Activated T-helper 9 cell treated with anti-CD3 and anti-CD28 coated beads, Interleukin-2, amount 50 U/mL, for 16 hours (primary cell): ENCODE measurements at places on chromosomes 5 and 9.

GRCh38 chr9:121478816-121479676 is 20.6 kb downstream of the GGTA1 start:
- DNase-seq = no peak

DNA sequence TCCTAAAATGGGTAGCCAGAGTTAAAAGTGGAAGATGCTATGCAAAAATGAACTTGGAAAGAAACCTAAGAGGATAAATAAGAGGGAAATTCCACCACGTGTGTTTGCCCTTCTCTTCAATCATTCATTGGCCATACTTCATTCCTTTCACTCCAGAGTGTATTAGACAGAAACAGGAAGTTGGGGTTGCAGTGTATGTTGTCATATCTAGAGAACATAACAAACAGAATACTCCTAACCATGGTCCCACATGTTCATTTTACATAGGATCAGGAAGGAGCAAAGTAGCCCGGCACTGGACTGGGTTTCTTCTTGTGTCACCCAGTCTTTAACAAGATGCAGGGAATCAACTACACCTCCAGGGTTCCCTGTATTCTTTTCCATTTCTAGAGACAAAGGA is 7.6 kb upstream of the GPBP1 start:
- no peak for DNase-seq

DNA sequence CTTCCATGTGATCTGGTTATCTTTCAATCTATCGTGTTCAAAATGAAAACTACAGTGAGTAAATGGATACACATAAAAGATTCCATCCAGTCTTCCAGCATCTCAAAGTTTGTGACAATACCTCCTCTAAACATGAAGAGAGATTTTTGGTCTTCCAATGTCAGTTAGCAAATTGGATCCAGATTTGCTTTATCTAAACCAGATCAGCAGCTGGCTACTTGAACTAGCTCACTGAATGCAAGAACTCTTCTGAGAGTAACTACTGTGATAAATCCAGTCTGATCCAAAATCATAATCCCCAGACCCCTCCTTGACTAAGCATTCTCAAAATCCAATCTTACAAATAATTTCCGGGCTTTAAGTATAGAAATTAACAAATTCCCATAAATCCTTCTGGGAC is 2177.9 kb upstream of the C9orf72 start:
- DNase-seq = no peak

DNA sequence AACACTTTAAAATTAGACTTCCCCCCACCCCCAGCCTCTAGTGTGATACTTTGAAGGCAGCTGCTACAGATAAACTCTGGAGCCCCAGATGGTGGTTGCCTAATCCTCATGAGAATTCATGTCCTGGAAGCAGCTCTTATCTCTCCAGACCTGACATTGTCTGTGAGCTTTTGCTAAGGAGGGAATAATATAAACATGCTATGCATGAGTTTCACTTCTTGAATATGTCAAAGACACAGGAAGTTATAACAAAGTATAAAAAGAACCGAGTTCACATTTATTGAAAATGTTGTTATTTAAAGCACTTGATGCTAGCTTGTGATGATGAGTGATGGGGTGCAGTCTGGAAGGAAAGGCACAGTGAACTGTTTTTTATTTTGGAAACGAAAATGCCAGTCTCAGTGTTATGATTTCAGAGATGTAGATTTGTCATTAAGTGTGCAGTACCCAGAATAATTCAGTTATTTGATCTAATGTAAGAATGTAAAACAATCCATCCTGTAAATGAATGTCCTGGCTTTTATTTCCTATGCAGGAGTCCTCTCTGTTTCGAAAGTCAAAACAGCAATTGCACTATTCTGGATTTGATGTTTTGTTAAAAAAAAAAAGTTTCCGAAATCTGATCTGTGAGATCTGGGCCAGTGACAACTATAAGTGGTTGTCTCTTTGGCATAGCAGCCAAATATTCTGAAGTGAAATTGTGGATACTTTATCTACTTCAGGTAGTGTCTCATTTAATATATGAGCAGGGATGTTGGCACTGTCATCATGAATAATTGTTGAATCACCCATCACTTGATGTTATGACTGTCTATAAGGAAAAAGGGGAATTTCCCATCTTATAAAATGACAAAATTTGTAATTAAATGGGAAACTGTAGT is 77.0 kb downstream of the ZCCHC7 start:
- DNase-seq = no peak

GRCh38 chr5:16935231-16936149 is 598 bp downstream of the MYO10 start:
- no peak for DNase-seq

DNA sequence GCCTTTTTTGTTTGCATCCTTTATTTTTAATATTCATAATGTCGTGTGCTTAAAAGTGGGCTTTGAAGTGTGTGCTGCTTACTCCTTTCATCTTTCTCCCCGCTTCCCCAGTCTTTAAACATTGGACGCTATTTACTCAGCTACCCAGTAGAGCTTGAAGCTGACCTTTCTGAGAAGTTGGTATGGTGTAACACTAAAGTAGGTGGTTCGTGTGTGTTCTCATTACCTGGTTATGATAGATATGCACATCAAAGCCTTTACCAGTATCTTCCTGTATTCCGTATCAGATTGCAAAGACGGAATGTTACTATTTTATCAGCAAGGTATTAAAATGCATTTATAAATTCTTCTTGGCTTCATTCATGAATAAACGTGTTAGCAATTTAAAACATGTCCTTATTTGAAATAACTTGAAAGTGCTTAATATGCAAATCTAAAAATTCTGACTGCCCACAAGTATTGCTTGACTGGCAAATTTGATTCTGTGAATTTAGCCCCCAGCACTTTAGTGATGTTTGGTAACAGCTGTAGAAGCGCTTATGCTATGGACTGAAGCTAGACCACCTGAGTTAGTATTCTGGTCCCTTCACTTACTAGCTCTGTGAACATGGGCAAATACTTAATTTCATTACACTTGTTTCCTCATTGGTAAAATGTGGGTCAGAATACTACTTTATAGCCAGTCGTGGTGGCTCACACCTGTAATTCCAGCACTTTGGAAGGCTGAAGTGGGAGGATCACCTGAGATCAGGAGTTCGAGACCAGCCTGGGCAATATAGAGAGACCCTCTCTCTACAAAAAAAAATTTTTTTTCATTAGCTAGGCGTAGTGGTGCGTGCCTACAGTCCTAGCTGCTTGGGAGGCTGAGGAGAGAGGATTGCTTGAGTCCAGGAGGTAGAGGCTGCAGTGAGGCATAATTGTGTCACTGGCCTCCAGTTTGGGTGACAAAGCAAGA is 1.7 kb downstream of the RRAGA start:
- DNase-seq = no peak

DNA sequence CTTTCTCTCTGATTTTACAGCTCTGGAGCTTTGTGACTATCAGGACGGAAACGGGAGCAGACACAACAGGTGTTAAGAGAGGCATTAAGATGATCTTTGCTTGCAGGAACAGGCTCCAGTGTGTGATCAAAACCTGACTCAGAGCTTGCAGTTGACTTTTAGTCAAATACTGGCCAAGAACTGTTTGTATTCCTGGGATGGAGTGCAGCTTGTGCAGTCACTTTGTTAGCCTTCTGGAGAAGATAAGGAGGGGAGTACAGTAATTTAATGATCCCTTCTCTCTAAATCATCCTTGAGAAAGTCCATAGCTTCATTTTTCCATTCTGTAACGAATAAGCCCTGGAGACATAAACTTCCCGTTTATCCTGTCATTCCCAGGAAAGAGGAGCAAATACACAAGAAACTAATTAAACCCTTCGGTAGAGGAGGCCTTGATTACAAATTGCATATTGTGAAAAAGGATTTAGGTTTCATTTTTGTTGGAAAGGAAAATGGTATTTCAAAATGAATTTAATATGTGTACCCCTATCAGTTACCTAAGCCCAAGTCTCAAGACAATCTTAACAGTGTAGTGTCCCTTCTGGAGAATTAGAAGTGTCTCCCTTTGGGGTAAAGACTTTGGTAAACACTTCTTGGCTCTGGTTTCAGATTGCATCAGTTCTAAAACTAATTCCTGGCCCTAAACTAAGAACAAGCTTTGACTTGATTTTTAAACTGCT is 3.1 kb upstream of the STOM start:
- no peak for DNase-seq

GRCh38 chr9:16205455-16205854 is 652.6 kb downstream of the CCDC171 start:
- no peak for DNase-seq

DNA sequence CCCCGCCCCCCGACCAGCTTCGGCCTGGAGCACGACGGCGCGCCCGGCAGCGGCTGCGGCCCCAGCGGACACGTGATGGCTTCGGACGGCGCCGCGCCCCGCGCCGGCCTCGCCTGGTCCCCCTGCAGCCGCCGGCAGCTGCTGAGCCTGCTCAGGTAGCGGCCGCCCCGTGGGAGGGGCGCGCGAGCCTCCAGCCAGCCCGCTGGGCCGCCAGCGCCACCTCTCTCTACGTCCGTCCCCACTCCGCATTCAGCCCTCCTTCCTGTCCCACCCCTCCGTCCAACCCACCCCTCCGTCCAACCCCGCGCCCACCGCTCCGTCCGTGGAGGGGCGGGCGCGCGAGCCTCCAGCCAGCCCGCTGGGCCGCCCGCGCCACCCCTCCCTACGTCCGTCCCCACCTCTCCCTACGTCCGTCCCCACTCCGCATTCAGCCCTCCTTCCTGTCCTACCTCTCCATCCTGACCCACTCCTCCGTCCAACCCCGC is 6.5 kb downstream of the ADAMTS13 start:
- DNase-seq = no peak

- no peak for DNase-seq
Measured at GRCh38 chr5:139014726-139015125, 139.6 kb upstream of the LRRTM2 start.

DNA sequence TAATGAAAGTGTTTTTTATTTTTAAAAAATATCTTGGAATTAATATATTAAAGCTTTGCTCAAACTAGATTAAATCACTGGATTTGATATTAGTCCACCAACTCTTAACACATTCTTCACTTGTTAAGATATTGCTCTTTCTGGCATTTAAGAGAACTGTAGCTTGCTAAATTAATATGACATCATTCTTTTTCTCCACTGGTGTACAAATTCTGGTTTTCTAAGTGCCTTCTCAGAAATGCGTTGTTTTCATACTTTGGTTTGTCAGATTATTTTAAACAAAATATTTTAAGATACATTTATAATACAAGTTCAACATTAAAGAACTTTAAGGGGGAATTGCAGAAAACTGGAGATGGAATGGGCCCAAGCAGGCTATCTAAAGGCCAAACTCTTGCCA is 87.6 kb upstream of the IFNE start:
- no peak for DNase-seq

GRCh38 chr5:134095887-134096589 is 18.4 kb upstream of the TCF7 start:
- DNase-seq = no peak
